WERI-Rb-1 (cell line): ENCODE measurements at places on chromosomes 7 and 10.

- no peak for DNase-seq
These were observed 49.3 kb upstream of the PARD3 start for GRCh38 chr10:34864149-34865067.

- DNase-seq: no peak
These were observed 135.9 kb upstream of the EEPD1 start for GRCh38 chr7:36017111-36017510.

- DNase-seq: no peak
These were observed 19.5 kb upstream of the PPP1R3C start for GRCh38 chr10:91652364-91652763.

GRCh38 chr10:115936926-115937767, 335.9 kb downstream of the GFRA1 start:
- no peak for DNase-seq

- DNase-seq: no peak
These were observed 6.5 kb downstream of the TMEM176B start for GRCh38 chr7:150793569-150794238.

- DNase-seq: no peak
These were observed 163.7 kb upstream of the TMEM229A start for GRCh38 chr7:124196519-124196918.

DNA sequence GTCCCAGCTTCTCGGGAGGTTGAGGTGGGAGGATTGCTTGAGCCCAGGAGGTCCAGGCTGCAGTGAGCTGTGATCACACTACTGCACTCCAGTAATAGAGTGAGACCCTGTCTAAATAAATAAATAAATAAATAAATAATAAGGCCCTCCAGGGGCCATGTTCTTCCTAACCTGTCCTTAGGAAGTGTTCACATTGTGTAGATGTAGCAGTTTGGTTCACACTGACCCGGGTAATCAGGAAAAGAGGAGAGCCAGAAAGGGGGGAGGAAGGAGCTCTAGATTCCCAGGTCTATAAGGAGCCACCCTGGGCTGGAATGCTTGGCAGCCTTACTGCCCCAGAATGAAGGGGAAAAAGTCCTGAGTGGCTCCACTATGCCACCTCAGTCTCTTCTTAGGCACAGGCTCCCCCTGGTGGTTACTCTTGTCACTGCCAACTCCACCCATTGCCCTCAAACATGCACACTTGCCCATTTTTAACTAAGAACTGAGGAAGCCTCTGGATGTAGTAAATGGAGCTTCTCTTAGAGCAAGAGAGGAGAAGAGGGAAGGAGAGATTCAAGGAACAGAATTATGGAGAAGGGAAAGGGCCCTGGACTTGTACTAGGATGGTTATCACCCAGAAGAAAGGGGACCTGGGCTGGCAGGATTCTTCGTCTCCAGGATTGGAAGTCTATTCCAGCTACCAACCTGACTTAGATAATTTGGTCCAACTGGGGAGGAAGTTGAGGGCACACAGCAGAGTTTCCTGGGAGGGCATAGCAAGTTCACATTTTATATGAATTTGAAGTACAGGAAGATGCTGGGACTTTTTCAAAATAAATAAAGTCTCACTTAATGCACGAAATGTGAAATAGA, 7.8 kb downstream of the HPS6 start:
- DNase-seq: peak; percentile 83

GRCh38 chr7:142356166-142356565, 98.3 kb upstream of the PRSS58 start:
- DNase-seq: no peak

- DNase-seq: no peak
These were observed 89.5 kb downstream of the HECW1 start for GRCh38 chr7:43201912-43202311.

DNA sequence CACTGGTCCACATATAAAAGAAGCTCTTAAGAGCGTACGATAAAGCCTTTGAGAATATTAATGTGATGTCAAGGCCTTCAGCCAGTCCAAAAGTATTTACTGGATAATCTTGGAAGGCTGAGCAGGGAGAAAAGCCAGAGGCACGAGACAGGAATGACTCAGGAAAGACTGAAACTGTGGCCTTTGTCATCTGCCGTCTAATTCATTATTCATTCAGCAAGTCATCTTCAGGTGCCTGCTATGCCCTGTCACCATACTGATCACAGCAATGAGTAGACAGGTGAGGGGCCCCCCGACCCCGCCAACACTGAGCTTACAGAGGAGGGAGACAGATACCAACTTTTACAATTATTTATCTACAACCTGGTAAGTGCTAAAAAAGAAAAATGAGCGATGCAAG, 78.9 kb downstream of the VOPP1 start:
- no peak for DNase-seq

- no peak for DNase-seq
These were observed 103.5 kb upstream of the RET start for GRCh38 chr10:42973411-42973810.

GRCh38 chr7:91949221-91950009, 8.8 kb downstream of the AKAP9 start:
- DNase-seq: no peak

DNA sequence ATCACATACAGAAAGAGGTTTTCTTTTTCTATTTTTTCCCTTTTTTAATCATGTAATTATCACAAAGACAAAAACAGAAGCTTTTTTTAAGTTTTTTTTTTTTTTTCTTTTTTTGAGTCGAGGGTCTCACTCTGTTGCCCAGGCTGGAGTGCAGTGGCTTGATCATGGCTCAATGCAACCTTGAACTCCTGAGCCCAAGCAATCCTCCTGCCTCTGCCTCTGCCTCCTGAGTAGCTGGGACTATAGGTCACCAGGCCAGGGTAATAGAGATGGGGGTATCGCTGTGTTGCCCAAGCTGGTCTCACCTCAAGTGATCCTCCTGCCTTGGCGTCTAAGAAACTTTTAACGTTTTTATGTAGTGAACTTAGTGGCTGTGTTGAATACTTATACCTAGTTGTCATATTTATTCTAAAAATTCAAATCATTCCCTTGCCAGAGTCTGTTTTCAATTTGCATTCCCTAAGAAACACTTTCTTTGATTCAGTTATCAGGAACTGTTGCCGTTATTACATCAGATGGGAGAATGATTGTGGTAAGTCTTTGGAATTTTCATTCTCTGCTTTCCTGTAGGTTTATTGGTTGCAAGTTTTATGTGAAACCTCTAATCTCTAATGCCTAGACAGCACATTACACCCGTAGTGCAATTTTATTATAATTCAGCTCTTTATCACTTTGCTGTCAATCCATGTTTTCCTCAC, 1.3 kb downstream of the LSM8 start:
- DNase-seq: no peak

DNA sequence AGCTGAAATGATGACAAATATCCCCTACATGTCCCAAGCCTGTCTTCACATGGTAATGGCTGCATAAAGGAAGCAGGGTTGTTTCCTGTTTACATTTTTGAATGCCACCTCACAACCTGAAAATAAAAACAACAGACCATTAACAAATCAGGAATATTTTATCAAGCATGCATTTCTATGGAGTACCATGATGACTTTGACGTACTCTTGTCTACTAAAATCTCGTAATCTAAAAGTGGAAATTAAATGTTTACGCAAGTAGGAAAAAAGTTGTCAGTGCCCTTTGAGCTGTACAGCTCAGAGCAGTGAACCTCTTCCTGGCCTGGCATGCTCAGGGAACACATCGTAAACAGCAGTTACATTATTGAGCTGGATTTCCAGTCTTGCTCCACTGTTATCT, 194.1 kb downstream of the INHBA start:
- DNase-seq: no peak

DNA sequence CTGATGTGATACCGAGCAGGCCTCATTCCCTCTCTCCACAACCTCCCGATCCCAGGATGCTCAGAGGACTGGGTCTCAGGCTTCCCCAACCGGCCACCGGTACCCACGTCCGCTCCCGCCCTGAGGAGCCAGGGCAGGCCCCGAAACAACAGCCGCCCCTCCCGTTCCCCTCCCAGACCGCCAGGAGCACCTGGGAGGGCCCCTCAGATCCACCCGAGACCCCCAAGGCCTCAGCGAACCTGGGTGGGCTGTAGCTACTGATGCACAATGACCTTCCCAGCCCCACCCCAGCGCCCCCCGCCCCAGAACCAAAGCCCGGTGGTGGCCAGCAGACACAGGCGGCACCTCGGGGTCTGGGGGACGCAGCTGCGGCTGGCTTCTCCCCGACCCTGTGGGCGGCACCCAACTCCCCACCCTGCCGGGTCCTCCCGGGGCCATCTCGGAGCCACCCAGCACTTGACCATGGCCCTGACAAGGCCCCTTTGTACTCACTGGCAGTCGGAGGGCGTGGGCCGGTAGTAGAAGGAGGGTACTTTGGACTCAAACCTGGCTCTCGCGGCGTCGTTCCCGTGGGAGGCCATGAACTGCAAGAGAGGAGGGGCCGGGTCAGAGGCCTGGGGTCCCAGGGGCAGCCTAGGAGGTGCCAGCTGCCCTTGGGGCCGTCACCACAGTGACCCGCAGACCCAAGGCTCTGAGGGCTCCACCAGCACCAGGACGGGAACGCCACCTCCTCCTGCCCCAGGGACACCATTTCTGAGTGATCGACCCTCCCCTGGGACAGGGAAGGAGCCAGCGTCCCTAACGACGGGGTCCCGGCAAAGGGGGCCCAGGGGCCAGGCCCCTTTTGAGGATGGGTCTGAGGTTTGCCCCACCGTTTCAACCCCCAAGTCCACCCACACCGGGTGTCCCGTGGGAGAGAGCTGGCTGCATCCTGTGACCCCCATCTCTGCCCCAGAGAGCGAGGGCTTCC, 28.1 kb downstream of the ADAP1 start:
- DNase-seq: no peak

- no peak for DNase-seq
These were observed 21.9 kb upstream of the SEMA3A start for GRCh38 chr7:84216472-84216871.

DNA sequence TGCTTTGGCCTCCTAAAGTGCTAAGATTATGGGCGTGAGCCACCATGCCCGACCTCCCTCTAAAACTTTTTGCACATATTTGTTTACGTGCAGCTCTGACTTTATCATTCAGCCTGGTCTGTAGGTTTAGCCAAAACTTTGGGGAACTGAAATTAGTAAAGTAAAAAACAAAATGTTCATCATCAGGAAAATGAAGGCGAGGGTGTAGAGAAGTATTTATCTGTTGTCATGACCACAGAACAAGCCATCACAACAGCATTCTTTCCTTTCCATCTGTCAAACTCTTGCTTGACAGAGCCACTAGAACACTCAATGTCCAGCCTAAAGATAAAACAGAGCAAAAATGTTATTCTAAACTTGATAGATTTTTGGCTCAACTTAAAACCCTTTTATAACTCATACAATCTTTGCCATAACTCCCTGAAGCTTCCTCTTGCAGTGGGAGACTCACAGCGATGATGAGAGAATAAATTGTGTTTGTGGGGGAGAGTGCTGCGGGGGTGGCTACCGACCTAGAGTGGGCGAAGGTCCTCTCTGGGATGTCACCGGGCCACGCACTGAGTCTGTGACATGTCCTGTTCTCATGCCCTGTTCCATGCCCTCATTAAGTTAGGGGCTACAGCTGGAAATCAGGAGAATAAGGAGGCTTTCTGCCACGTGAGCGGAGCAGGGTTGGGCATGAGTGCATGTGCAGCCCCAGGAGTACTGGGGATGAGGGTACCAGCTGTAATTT, 58.6 kb upstream of the MKRN1 start:
- DNase-seq: no peak

DNA sequence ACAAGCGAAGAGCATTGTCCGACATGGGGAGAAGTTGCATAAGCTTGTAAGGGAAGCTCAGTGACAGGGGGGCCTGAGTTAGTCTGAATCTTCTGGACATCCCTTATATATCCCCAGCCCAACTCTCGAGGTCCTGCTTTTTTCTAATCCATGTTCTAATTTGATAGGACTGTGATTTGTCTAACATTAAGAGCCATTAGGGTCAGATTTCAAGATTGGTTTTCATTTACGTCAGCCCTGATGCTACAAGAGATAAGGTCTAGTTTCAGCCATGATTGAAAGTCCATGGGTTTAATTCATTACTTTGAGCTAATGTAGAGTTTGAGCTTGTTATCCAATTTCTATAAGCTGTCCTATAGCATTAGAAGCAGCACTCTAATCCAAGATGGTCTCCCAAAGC, 20.3 kb downstream of the TLX1 start:
- DNase-seq: no peak

DNA sequence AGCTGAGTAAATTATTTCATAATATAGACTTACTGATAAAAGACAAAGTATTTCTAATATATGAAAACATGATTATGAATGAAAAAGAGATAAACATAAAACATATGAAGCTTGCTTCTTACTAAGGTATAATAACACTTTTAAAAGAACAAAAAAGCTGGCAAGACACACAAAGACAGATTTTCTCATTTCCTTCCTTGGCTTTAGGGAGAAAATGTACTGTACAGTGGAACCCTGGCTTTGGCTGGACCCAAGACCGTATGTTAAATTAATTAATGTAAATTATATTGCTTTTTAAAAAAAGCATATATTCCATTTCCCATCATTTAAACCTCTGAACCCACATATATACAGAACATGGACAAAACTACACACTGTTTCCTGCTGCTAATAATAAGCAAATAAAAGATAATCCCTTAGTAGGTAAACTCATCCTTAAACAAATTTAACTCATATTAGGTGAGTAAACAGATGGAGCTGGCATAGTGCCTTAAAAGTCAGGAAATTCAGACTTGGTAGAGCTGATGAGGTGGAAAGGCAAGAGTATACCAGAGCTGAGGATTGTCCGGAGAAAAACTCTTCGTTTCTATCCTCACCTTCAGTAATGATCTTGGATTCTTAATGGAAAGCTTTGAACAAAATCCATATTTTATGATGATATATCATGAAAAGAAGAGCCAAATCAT, 1016.4 kb upstream of the KCND2 start:
- DNase-seq: no peak

GRCh38 chr10:10141782-10142382, 875.8 kb upstream of the CELF2 start:
- no peak for DNase-seq

DNA sequence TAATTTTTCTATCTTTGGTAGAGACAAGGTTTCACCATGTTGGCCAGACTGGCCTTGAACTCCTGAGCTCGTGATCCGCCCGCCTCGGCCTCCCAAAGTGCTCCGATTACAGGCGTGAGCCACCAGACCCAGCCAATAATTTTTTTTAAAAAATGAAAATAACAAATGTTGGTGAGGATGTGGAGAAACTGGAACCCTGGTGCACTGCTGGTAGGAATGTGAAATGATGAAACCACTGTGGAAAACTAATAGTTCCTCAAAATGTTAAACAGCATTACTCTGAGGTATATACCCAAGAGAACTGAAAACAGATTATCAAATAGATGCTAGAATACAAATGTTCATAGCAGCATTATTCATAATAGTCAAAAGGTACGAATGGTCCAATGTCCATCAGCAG, 23.0 kb upstream of the YWHAG start:
- no peak for DNase-seq

- peak; percentile 13 for DNase-seq
These were observed 14.4 kb downstream of the COL28A1 start for GRCh38 chr7:7521259-7521658.

GRCh38 chr7:2063563-2064260, 169.0 kb downstream of the MAD1L1 start:
- peak; percentile 41 for DNase-seq

- DNase-seq: no peak
These were observed 12.1 kb upstream of the CSGALNACT2 start for GRCh38 chr10:43125881-43126731.
